ENCODE measurements at places on chromosomes 6 and 20.

DNA sequence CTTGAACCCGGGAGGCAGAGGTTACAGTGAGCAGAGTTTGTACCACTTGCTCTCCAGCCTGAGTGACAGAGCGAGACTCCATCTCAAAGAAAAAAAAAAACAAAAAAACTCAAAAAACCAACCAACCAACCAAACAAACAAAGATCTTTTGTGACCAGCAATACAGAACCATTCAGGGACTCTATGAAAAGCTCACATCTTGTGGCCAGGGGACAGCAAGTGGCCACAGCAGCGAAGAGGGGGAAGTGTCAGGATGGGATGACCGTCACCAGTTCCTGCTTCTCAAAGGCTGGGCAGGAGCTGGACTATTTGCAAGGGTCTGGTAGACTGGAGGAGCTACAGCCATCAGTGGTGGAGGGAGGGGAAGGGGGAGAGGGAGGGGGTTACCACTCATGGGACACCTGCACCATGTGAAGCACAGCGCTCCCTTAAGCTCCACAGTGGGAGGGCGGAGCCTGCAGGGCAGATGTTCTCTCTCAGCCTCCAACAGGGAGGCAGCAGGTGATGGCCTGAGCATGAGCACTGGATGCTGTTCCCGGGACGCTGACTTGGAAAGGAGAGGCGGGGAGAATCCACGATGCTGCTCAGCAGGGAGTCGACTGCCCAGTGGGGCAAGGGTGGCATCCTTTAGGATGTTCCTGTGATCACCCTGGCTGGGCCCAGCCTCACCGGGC lies 19.7 kb upstream of the ULBP3 start:
- no peak for DNase-seq

GRCh38 chr6:71317441-71317840 lies 28.8 kb downstream of the OGFRL1 start:
- DNase-seq, result no peak

DNA sequence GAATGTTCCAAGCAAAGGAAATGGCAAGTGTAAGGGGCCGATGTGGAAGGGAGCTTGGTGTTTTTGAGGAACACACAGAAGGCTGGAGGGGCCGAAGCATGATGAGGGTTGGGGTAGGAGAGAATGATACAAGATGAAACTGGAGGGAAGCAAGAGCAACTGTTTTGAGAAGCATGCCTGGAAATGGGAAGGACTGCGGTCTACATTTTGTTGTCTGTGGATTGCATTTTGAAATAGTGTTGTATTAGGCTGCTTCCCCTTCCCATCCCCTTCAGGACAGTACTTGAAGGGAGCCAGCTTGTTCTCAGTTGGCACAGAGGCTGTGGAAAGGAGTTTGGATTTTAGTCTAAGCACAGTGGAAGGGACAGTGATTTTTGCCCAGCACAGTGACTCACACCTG lies 2.2 kb downstream of the TM9SF4 start:
- no peak for DNase-seq

DNA sequence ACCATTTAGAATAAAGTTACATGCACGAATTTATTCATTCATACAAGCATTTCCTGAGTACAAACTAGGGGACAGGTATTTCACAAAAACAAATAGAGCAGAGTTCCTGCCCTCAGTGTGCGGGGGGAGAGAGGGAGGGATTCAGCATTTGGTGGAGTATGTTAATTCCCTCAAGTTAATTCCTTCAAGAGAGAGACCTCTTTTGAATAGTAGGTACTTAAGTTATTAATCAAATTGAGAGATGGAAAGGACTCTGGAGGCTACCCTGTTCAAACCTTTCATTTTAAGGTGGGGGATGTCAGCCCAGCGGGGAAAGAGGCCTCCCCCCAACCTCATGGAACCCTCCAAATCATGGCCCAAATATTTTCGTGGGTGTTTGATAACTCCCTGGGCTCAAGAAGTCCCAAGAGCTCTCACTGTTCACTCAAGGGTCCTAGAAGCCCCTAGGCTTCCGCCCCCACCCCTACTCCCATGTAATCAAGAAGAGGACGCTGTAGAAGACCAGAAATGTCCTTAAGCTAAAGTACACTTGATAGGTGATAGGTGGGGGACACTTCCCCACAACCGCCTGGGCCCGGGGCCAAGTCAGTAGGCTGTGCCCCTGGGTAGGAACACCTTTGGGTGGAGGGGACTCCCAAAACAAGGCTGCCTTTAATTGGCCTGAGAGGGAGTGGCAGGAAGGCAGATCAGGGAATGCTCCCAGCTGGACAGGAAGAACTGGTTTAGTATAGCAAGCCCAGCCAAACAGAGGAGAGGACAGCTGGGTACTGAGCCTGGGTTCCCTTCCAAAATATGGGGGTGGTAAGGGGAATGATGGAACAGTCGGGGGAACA lies 2.9 kb downstream of the SDC4 start:
- no peak for DNase-seq

- no peak for DNase-seq
Measured at GRCh38 chr6:13454286-13455221, 32.8 kb downstream of the GFOD1 start.

DNA sequence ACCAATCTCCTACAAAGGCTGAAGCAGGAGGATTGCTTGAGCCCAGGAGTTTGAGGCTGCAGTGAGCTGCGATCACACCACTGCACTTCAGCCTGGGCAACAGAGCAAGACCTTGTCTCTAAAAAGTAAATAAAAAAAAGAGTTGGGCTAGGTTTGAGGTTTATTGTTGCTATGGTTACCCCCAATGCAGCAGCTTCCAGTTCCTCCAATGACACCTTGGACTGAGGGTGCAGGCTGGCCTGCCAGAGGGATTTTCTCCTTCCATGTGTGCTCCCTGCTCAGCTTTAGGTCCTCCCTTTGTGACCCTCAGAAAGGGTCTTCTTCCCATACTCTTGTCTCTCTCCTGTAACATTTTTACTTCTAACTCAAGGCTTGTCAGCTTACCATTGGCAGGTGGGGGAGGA lies 10.6 kb upstream of the TBC1D20 start:
- no peak for DNase-seq

GRCh38 chr6:16694781-16695578 lies 66.3 kb downstream of the ATXN1 start:
- no peak for DNase-seq

- no peak for DNase-seq
Measured at GRCh38 chr6:143328876-143329275, 121.6 kb downstream of the ADAT2 start.

DNA sequence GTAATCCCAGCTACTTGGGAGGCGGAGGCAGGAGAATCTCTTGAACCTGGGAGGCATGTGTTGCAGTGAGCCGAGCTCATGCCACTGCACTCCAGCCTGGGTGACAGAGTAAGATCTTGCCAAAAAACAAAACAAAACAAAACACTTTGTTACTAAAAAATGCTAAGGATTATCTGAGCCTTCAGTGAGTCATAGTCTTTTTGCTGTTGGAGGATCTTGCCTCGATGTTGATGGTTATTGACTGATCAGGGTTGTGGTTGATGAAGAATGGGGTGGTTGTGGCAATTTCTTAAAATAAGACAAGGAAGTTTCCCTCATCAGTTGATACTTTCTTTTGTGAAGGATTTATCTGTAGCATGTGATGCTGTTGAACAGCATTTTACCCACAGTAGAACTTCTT lies 196.8 kb upstream of the HDDC2 start:
- DNase-seq, result no peak

DNA sequence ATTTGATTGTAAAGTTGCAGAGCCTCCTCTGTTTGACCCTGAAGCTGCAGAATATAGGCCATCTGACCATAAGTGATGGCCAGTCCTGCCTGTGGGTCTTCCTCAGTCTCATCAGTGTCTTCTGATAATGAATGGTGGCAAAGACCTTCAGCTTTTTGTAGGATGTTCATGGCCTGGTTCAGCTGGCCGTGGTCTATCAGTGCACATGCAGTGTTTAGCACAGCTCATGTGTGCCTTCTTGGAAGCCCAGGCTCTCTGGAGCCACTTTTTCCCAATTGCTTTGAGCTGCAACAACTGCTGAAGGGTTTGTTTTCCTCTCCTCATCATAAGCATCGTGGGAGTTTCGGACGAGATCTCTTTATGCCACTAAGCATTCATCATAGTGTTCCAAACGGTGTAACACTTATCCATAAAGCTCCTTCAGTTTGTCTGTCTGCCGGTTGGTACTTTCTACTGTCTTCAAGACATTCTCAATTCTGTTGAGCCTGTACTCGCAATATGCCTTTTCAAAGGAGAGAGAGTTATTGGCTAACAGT lies 70.1 kb upstream of the TULP4 start:
- DNase-seq, result no peak

DNA sequence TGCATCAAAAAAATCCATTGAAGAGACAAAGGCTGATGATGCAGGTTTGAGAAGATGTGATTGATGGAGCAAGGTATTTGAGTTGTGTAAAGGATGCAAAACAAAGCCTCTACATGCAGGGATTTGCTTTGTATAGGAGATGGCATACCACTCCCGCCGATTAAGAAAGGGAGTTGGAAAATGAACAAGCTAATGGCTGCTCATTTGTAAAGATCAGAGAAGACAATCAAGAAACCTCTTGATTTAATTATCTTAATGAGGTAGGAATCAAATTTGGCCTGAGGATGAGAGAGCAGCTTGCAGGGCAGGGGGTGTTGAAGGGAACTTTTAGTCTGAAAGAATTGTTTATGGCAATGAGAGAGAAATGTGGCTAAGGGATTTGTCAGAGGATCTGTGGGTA lies 448.2 kb upstream of the ADGRB3 start:
- DNase-seq, result no peak

DNA sequence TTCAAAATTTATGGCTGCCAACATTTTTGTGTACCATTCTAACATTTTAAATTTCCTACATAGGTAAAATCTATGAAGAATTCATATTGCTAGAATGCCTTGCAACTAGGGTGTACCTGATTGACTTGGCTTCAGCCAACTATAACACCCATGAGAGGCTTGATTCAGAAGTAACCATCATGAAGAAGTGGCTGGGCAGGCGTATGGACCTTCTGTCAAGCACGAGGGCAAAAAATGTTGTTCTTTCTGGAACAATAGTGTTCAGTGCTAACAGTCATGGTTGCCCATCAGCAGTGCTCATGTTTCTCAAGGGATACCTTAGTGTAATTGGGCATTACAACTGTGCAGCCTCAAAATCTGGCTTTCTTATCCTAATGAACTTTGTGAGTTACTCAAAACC lies 42.9 kb downstream of the ID4 start:
- no peak for DNase-seq

DNA sequence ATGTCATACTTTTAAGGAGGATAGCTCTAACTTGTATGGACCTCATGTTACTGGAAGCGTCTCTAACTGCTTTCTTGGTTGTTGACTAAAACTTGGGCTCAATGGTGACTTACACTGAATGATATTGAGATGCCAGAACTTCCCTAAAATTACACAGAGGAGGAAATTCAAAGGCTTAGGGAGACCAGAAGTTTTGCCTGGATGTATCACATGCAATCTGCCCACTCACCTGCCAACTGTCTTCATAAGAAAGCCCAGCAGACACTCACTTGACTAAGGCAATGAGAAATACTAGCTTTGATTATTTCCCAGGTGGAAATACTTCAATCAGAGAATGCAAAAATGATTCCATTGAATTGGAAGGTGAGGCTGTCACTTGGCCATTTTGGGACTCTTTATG lies 51.2 kb upstream of the PDYN start:
- DNase-seq, result no peak

- no peak for DNase-seq
Measured at GRCh38 chr6:138456401-138456790, 42.9 kb downstream of the NHSL1 start.

DNA sequence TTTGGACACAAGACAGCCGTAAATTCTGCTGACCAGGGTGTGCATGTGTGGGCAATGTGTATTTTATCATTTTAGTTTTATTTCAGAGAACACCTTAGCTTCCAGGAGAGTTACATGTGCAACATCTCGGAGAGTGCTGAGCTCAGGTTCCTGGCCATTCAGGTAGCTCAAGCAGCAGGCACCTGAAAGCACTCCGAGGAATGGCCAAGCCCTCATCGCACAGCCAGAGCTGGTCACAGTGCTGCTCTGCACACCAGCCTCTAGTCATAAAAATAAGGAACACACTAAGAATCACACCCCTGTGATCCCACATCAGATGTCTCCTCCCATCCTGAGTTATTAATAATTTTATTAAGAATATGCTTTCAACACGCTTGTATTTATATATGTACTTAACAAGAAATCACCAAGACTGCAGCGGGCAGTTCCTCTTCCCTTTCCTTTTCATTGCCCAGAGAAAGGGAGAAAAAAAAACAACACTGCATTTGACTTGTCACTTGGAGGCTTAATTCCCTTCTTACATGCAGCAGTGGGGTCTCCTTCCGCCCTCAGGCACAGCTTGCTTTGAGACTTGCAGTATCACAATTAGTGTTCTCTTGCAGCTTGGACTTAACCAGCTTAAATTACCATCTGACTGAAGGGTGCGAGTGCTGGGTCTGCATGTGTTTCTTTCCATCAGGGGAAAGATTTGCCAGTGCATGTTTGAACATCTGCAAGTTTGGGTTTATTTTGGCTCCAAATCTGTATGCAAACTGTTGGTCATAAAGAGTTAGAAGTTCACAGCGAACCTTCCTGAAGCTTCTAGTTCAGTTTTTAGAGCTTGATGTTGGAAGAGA lies 36.0 kb upstream of the IRF4 start:
- DNase-seq, result no peak

DNA sequence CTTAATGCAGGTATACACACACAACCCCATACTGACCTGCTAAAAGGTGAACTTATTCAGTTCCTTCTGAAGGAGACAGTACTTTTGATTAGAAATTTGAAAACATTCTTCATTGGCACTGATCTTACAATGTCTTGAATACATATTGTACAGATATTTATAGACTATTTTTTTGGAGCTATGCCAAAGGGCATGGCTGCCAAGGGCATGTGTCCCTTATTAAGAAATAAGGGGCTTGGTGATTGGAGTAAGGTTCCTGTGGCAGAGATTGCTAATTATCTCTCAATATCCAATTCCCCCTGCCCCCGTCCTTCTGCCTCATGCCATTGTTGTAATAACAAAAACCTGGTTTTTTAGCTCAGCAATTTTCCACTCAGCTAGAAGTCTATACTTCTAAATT lies 355.9 kb downstream of the FARS2 start:
- no peak for DNase-seq

DNA sequence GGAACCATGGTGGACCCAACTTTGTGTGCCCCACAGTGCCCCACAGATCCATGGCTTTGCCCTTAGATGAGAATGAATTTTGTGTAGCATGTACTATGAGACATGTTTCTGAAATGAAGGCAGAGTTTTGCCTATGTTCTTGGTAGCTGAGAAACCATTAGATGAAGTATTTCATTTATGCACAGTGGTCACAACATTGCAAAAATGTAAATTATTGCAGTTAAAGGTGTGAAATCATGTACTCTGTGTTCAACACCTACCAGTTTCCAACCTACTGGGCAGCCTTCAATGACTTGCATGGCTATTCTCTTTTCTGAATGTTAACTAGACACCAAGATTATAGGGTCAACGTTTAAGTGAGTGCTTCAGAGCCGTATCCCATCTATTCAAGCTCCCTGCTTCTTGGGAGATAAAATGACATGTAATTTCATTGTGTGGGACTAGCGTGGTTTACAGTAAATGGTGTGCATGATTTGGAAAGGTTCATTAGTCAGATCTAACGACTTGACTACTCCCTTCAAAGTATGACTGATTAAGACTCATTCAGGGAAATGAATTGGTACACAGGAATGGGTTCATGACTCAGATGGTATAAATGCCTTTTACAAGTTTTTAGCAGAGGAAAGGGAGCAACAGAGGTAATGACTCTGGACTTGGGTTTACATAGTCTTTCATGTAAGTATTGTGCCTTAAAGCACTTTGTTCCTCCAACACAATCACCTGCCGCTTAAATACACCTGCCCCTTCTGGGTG lies 106.1 kb upstream of the AKIRIN2 start:
- DNase-seq, result no peak

All from stimulated activated CD8-positive, alpha-beta memory T cell treated with anti-CD3 and anti-CD28 coated beads, Interleukin-4, amount 100 ng/mL, for 1 hour (primary cell).